ENCODE measurements at places on chromosomes 1 and 21. TPM values are rescaled to one million over a fixed set of nuclear protein-coding genes. Genes with fewer than 3 reads are reported as not detected.

The COL6A1 gene
- total RNA-seq: 645 TPM

The EPS8L3 gene
- not detected for total RNA-seq

The SIM2 gene
- total RNA-seq: not detected

The PTPRF gene
- total RNA-seq: 45.2 TPM

The FCRL5 gene
- total RNA-seq: not detected

The DMRTA2 gene
- not detected for total RNA-seq

The ESPN gene
- not detected for total RNA-seq

The CLDN17 gene
- not detected for total RNA-seq

The ATP1A4 gene
- 0.26 TPM for total RNA-seq

The STXBP3 gene
- 71.0 TPM for total RNA-seq

The HCRTR1 gene
- not detected for total RNA-seq

The PINK1 gene
- total RNA-seq: 106 TPM

The CSF3R gene
- under 0.01 TPM for total RNA-seq

The C1orf115 gene
- 3.3 TPM for total RNA-seq

- no peak for DNase-seq
These were observed 90.8 kb upstream of the CCDC190 start for GRCh38 chr1:162951553-162952315.

- no peak for DNase-seq
These were observed 40.5 kb downstream of the CNN3 start for GRCh38 chr1:94886361-94886760.

DNA sequence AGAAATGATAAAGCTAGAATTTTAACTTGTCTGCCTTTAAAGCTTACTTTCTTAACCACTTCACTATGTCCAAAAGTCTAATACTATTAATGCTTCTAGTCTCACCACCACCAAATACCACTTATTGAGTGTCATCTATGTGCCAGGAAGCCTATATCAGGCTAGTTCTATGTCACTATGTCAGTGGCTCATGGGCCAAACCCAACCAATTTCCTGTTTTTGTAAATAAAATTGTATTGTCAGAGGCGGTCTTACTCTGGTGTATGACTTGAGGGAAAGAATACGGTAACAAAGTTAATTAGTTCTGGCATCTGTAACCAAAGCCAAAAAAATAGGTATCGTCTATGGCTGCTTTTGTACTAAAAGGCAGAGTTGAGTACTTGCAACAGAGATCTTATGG is 14.8 kb downstream of the F5 start:
- no peak for DNase-seq

- DNase-seq: peak; percentile 34
These were observed 296.6 kb downstream of the OMA1 start for GRCh38 chr1:58249737-58250586.

GRCh38 chr1:209691237-209691636 is 13.4 kb upstream of the HSD11B1 start:
- DNase-seq: no peak

DNA sequence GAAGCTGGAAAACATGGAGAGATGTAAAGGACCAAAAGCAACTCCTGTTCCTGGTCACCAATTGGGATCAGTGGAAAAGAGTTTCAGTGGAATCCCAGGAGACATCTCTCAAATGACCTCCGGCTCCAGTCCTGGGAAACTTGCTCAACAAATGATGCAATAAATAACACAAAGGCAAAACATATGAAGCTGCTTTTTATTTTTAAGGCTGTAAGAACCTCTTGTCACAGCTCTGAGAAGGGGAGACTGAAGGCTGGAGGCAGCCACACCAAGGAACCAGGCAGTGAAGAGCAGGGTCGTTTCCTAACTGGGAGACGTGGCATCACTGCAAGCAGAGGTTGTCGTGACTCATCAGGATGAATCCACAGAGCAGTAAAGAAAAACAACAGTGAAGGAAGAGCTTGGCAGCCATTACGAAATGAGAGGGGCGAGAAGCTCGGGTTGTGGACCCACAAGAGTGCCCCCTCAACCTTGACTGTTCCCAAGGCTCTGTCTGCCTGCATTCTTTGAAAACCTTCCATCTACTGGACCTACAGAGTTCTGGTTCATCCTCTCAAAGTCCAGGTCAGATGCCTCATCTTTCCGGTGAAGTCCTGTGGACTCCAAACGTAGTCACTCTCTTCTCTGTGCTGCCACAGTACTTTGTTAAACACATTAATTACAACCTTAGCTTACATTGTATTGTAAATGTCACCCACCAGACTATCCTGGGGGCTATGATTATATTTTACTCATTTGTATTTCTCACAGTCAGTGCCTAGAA is 32.1 kb downstream of the JAK1 start:
- DNase-seq: peak; percentile 87

GRCh38 chr21:39611551-39612190 is 1.1 kb upstream of the B3GALT5 start:
- DNase-seq: no peak

DNA sequence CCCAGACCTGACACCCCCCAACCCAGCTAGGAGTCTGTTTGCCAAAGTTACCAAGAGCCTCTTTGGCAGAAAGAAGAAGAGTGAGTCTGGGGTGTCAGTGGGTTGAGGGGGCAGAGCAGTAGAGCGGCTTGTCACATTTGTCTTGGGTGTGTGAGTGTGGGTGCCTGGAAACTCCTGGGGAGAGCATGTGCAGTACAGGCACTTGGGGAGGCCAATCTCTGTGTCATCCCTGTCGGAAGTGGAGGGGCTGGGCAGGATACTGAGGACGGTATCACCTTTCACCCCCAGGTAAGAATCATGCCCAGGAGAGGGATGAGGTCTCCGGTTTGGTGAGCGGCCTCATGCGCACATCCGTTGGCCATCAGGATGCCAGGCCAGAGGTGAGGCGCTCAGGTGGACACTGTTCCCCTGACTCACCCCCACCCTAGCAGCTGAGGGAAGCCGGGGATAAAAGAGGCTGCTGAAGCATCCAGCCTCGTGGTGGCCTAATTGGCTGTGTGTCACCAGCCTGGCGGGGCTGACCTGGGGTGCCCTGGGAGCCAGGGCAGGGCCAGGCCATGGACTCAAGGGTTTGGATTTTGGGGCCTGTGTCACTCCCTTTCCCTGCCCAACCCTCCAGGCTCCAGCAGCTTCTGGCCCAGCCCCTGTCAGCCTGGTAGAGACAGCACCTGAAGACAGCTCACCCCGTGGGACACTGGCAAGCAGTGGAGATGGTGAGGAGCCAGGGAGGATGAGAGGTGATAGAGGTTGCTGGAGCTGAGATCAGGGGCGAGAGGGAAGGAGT is 3.3 kb downstream of the PLK3 start:
- DNase-seq: no peak

GRCh38 chr21:43939443-43940328 is 72.4 kb upstream of the TRAPPC10 start:
- DNase-seq: no peak

DNA sequence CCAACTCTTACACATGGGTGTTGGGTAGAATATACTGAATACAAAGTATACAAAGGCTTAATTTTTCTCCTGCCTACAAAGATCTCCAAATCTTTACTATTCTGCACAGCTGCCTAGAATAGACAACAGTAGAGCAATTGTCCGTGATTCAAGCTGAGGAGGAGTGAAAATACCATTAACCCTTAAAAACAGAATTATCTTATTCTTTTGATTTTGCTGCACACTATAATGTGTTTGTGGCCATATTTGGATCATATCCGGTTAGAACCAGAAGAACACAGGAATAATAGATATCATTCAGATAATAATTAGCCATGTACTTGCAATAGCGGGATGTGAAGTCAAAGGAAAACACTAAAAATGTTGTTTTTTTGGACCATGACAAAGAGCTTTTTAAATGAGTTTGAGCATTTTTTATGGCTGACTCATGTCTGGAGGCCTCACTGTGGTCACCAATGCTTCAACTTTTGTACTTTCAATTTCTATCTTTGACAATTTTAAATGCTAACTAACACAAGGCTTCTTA is 197.6 kb upstream of the FOXD3 start:
- peak; percentile 93 for DNase-seq

- no peak for DNase-seq
These were observed 5.9 kb upstream of the TFF2 start for GRCh38 chr21:42356650-42357049.

DNA sequence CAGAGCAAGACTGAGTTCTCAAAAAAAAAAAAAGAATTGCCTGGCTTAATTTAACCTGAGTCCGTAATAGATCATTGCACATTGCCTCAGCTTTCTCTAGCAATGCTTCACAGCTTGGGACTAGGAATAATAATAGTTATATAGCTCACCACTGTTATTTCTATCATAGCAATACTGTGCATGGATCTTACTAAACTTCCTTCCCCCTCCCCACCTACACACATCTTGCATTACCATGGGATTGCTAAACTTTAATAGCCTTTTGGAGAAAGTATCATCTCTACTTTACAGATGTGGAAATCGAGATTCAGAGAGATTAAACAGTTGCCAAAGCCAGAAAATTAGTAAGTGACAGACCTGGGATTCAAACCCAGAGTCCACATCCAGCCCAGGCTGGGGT is 99.4 kb downstream of the ATP5PO start:
- no peak for DNase-seq

GRCh38 chr1:55194851-55195250 is 20.3 kb downstream of the USP24 start:
- DNase-seq: no peak

GRCh38 chr1:171188388-171189266 is 3.5 kb downstream of the FMO2 start:
- DNase-seq: peak; percentile 37

DNA sequence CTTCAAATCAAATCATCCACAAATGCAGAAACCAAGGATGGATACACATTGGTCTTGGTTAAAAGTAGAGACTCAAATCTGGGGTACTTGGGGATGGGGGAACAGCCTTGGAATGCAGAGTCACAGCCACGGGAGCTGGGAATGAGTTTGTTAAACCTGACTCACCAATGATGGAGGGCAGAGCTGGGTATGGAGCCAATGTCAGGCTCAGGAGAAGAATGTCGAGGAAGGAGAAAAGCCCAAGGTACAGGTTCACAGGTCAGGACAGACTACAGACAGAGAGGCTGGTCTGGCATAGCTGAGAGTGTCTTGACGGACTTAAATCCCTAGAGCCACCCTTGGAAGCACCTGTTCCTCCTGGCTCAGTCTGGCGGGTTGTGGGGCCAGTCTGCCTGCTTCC is 237.6 kb downstream of the NTNG1 start:
- no peak for DNase-seq

- no peak for DNase-seq
These were observed 135.2 kb upstream of the COA6 start for GRCh38 chr1:234238060-234238459.

DNA sequence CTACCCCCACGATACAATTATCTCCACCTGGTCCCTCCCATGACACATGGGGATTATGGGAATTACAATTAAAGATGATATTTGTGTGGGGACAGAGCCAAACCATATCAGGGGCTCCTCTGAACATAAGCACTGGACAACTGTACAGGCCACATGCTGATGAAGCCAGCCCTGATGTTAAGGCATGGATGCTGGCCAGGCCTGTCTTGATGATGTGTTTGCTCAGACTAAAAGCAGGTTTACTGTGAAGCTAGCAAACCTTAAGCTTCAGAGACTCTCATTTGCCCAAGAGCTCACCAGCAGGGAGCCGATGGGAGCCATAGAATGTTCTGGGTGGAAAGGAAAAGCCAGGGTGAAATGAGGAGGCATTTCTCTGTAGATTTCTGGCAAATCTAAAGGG is 135.3 kb upstream of the KCNK1 start:
- DNase-seq: no peak

DNA sequence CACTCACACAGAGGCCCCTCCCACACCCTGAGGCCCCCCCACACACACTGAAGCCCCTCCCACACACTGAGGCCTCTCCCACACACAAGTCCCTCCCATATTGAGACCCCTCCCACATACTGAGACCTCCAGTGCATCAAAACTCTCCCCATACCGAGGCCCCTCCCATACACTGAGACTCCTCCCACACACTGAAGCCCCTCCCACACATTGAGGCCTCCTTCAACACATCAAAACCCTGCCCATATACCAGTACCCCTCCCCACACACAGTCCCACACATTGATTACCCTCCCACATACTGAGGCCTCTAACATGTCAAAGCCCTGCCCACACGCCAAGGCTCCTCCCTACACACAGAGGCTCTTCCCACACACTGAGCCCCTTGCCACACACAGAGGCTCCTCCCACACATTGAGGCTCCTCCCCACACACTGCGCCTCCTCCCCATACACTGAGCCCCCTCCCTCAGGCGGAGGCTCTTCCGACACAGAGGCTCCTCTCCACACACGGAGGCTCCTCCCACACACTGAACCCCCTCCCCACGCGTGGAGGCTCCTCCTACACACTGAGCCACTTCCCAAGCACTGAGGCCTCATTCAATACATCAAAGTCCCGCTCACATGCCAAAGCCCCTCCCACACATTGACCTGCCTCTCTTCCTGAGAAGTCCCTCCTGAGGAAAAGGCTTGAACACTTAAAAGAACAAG is 392.3 kb downstream of the CAMTA1 start:
- DNase-seq: no peak

GRCh38 chr1:218490406-218490922 is 145.3 kb downstream of the TGFB2 start:
- no peak for DNase-seq

Measured in fibroblast of lung (primary cell).